ENCODE measurements at places on chromosomes 7 and 10. TPM values are rescaled to one million over a fixed set of nuclear protein-coding genes. Genes with fewer than 3 reads are reported as not detected.

GRCh38 chr10:15112657-15113056 is 15.5 kb downstream of the RPP38 start:
- no peaks in the 10 kb centered on the region for H3K4me1 ChIP-seq
- no peak for DNase-seq
- no peak overlapping the region for H3K4me3 ChIP-seq
- H3K27ac ChIP-seq, result no peak overlapping the region
- peaks cover 51% of the 10 kb centered on the region for H3K36me3 ChIP-seq

- H3K27me3 ChIP-seq, result no peaks in the 10 kb centered on the region
- no peak overlapping the region for H3K4me3 ChIP-seq
- no peak for DNase-seq
These were observed 135.3 kb downstream of the ZNF467 start for GRCh38 chr7:149637911-149638565.

DNA sequence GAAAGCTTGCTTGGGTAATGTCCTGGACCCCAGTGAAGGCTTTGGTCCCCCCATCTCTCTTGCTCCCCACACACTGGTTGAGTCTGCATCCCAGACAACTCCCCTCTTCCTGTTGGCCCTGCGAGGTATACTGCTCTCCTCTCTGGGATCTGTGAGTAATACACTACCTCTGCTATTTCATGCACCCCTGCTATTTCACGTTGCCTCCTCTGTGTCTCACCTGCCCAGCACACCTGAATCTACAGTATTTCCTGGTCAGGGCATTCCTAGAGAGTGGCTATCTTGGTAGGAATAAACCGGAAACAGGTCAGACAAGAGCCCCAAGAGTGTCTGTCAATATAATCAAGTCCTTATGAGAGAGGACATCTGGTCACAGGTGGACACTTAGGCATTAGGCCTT is 114.3 kb upstream of the ODAD2 start:
- H3K4me3 ChIP-seq, result no peak overlapping the region
- no peaks in the 10 kb centered on the region for H3K4me1 ChIP-seq
- DNase-seq, result no peak
- no peaks in the 10 kb centered on the region for H3K36me3 ChIP-seq
- no peaks in the 10 kb centered on the region for H3K27me3 ChIP-seq
- H3K27ac ChIP-seq, result no peak overlapping the region

DNA sequence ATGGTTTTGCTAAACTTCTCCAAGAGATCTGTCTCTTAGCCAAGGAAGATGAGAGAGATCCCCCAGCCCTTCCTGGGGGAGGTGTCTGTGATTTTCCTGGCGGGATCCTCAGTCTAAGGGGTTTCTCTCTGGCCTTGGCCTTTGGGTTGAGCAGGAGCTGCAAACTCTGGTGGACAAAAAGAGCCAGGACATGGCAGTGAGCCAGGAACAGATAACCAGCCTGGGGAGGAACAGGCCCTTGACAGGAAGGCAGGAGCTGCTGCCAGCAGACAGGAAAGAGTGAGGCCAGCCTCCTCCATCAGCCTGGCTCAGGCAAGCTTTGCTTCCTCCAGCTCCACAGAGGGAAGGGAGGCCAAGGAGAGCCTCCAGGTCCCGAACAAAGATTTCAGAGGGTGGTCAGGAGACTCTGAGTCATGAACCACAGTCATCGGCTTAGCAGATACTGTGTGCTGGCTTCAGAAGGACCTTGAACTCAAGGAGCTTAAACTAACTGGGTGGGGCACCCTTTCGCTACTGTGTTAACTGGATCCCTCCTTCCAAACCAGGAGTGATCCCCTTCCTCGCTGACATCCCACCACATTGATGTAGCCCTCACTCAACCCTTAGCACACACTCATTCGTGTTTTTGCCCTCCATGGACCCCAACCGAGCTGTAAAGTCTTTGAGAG is 34.7 kb downstream of the DDIT4 start:
- H3K27ac ChIP-seq, result no peak overlapping the region
- H3K4me1 ChIP-seq, result peaks cover 44% of the 10 kb centered on the region
- DNase-seq, result no peak
- H3K27me3 ChIP-seq, result no peaks in the 10 kb centered on the region
- H3K4me3 ChIP-seq, result no peak overlapping the region

DNA sequence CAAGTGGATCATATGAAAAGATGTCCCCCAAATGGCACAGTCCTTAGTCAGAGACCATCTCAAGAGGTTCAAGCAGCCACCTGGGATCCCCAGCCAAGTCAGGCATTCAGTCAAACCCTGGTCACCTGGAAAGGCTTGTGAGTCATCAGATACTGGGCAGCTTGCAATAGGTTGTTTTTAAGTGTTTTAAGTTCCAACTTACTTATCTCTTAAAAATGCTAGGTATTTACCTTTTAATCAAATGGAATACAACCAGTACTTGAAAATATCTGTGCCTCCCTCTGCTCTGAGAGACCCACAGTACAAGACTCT is 262.2 kb downstream of the WDR11 start:
- H3K27me3 ChIP-seq, result no peaks in the 10 kb centered on the region
- DNase-seq, result no peak
- H3K36me3 ChIP-seq, result no peaks in the 10 kb centered on the region
- no peak overlapping the region for H3K4me3 ChIP-seq

GRCh38 chr7:50631639-50632038 is 66.4 kb upstream of the DDC start:
- no peaks in the 10 kb centered on the region for H3K36me3 ChIP-seq

DNA sequence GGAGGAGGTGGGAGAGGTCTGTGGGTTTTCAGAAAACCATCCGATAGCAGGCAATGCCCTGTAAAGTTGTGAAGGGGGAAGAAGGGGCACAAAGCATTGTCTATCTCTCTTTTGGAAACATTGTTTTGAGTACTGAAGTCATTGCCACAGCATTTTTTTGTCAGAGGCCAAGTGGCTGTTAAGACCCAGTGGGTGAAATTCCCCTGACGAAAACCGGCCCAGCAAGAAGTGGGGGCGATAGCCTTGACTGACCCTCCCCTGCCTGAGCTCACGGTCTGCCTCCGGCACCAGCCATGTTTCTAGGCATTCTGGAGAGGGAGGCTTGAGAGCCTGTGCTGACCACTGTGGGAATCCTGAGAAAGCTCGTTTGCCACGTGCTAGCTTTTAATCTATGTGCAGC is 144.7 kb downstream of the RPS24 start:
- no peak overlapping the region for H3K4me3 ChIP-seq
- H3K27ac ChIP-seq, result no peak overlapping the region
- no peaks in the 10 kb centered on the region for H3K4me1 ChIP-seq
- no peaks in the 10 kb centered on the region for H3K36me3 ChIP-seq
- no peaks in the 10 kb centered on the region for H3K27me3 ChIP-seq

DNA sequence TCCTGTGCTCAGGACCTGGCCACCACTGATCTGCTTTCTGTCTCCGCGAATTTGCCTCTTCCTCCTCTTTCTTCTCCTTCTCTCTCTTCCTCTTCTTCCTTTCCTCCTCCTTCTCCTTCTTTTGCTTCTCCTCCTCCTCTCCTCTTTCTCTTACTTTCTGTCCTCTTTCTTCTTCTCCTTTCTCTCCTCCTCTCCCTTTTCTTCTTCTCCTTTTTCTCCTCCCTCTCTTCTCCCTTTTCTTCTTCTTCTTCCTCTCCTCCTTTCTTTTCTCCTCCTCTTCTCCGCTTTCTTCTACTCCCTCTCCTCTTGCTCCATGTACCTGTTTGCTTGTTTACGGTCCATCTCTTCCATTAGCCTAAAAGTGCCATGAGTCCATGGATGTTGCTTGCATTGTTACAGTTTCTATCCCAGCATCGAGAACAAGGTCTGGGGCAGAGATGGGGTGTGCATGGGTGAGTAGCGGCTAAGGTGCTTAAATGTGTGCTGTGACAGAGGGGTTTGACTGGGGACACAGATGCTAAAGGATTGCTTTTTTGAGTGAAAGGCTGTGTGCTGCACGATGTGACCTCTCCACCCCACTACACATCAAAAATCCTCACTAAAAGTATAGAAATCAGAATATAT is 7.7 kb downstream of the SH2D4B start:
- no peak for DNase-seq
- H3K4me1 ChIP-seq, result peaks cover 6% of the 10 kb centered on the region
- H3K4me3 ChIP-seq, result no peak overlapping the region
- no peaks in the 10 kb centered on the region for H3K36me3 ChIP-seq

DNA sequence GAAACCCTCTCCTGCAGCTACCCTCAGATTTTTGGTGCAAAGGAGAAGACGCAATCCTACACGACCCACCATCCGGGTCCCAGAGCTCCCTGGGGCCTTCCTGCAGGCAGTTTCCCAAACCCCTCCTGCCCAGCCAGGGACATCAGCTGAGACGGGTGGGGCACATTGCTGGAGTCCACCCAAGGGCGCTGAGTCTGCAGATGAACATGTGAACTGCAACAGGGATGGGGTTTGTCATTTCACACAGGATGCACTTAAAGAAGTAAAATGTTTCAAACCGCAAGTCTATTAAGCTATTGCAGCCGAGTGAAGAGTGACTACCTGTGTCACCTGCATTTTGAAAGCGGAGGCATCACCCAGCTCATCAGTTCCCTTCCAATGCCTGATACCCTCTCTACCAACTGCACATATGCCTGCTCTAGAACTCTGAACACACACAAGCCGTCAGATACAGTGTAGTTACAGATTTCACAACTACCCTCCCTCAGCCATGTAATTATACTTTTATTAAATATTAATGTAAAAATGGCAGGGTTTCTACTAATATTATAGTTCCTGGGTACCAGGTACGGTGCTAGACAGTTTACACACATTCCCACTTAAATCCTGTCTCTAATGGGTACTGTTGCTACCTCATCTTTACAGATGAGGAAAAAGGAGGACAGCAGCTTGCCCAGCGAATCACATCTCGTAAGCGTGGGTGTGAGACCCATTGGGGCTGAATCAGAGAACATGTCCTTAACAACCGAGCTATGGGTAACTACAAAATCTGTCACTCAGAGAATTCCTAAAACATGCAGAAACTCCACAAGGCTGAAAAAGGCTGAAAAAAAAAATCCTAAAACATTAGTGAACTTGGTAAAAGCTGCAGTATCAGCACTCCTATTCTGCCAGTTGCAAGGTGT is 71.2 kb downstream of the GRB10 start:
- DNase-seq, result no peak
- H3K27me3 ChIP-seq, result no peaks in the 10 kb centered on the region
- no peak overlapping the region for H3K4me3 ChIP-seq
- no peaks in the 10 kb centered on the region for H3K4me1 ChIP-seq
- no peaks in the 10 kb centered on the region for H3K36me3 ChIP-seq

DNA sequence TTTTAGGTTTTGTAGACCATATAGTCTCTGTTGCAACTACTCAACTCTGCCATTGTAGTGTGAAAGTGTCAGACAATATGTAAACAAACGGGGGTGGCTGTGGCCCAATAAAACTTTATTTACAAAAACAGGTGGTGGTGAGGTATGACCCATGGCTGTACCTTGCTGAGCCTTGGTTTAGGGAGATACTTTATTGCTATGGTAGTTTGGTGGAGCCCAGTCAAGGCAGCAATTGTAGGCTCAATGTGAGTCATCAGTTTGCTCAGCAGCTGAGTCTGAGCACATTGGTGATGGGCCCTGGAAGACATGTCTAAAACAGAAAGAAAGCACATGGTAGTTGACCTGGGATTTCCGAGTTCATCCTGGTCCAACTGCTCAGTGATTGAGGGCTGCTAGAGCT is 242.5 kb downstream of the REEP3 start:
- no peaks in the 10 kb centered on the region for H3K27me3 ChIP-seq
- no peaks in the 10 kb centered on the region for H3K4me1 ChIP-seq
- no peak overlapping the region for H3K27ac ChIP-seq
- no peak for DNase-seq

- H3K27me3 ChIP-seq, result no peaks in the 10 kb centered on the region
- peaks cover 40% of the 10 kb centered on the region for H3K36me3 ChIP-seq
- DNase-seq, result no peak
- H3K4me3 ChIP-seq, result no peak overlapping the region
- H3K27ac ChIP-seq, result no peak overlapping the region
These were observed 13.9 kb upstream of the ZNF282 start for GRCh38 chr7:149181450-149181790.

DNA sequence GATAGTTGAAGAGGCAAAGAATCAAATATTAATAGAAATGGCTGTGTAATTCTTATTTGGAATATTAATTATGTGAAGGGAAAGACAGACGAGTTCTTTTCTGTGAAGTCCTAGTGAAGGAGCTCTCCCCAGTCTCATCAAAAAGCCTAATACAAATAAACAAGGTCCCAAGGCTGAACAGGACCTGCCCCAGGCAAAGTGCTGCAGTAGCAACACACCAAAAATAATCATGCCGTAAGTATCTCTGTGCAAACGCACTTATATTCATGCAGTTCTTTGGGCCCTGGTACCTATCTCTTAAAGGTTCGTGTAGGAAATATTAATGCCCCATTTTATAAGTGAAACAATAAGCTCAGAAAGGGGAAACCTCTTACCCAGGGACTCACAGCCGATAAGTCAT is 12.2 kb upstream of the CHST15 start:
- no peak overlapping the region for H3K27ac ChIP-seq
- H3K4me1 ChIP-seq, result peaks cover 17% of the 10 kb centered on the region
- no peaks in the 10 kb centered on the region for H3K27me3 ChIP-seq
- DNase-seq, result no peak

- H3K36me3 ChIP-seq, result peaks cover 47% of the 10 kb centered on the region
- no peak overlapping the region for H3K4me3 ChIP-seq
- no peak for DNase-seq
These were observed 69.9 kb downstream of the SNX13 start for GRCh38 chr7:17870406-17870805.

DNA sequence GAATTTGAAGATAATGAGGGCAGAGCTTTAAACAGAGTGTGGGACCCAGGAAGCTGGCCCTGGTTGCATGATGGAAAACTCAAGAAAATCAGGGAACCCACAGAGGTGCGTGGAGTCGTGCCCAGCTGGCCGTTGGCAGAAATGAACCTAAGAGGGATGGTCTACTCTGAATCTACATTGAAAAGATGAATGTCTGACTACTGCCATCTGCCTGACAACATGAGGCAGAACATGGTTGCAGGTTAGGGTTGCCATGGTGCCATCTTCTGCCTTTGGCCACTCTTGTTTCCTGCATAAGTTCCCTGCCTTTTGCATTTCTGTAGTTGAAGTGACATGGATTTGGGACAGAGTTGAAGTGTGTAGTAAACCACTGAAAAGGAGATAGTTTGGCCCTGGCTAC is 138.5 kb upstream of the COBL start:
- no peak for DNase-seq
- H3K4me3 ChIP-seq, result no peak overlapping the region
- no peak overlapping the region for H3K27ac ChIP-seq
- no peaks in the 10 kb centered on the region for H3K36me3 ChIP-seq
- H3K27me3 ChIP-seq, result no peaks in the 10 kb centered on the region

DNA sequence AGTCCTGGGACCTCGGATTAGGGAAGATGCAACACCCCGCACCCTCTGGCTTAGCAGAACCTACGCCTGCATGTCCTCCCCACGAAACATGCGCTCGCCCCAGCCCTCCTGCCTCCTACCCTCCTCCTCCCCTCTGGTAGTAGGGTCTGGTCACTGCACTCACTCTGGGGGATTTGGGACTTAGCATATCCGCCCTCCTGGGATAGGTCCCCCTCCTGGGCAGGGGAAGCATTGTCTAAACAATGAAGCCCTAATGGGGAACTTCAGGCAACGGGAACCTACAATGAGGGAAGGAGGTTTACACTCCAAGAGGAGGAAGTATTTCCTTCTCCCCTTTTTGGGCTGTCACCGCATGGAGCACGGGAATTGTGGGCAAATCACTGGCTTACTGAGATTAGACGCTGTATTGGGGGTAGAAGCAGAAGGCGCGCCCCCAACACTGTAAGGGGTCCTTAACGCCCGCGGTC is 892 bp downstream of the CRHR2 start:
- H3K27ac ChIP-seq, result no peak overlapping the region
- peaks cover 19% of the 10 kb centered on the region for H3K27me3 ChIP-seq
- no peak overlapping the region for H3K4me3 ChIP-seq

ZWINT gene
- 2.3 TPM for total RNA-seq

EEPD1 gene
- 0.45 TPM for total RNA-seq

MINDY4 gene
- total RNA-seq, result 1.1 TPM

Data from natural killer cell (primary cell).